RPMI7951 (cell line): ENCODE measurements at places on chromosomes 6 and 20. TPM values are rescaled to one million over a fixed set of nuclear protein-coding genes. Genes with fewer than 3 reads are reported as not detected.

Gene MDFI
- total RNA-seq = 2.6 and 5.0 TPM in 2 replicates

Gene CDK19
- 14.5 and 18.6 TPM in 2 replicates for total RNA-seq

Gene FAM120B
- 9.4 and 12.7 TPM in 2 replicates for total RNA-seq

Gene NAA20
- 156 and 167 TPM in 2 replicates for total RNA-seq

Gene POPDC3
- 63.6 and 66.4 TPM in 2 replicates for total RNA-seq

Gene DNAH8
- total RNA-seq = under 0.01 TPM in 1 of 2 replicates, not detected in the other

Gene SIRPD
- total RNA-seq = 0.36 and 0.68 TPM in 2 replicates

Gene SLC22A2
- total RNA-seq = not detected in 2 replicates

Gene GPSM3
- 4.1 and 5.8 TPM in 2 replicates for total RNA-seq

Gene TCP11
- total RNA-seq = 0.49 TPM in 1 of 2 replicates, not detected in the other

Gene BCAS1
- under 0.01 TPM in 1 of 2 replicates, not detected in the other for total RNA-seq

Gene CLDN20
- total RNA-seq = not detected in 2 replicates

Gene CDSN
- not detected in 2 replicates for total RNA-seq

Gene CLVS2
- not detected in 2 replicates for total RNA-seq

Gene OTOR
- total RNA-seq = not detected in 2 replicates

Gene CFB
- total RNA-seq = 0.72 and 1.8 TPM in 2 replicates

Gene KCNG1
- total RNA-seq = 7.7 and 17.9 TPM in 2 replicates

Gene FAM83C
- total RNA-seq = not detected in 2 replicates

DNA sequence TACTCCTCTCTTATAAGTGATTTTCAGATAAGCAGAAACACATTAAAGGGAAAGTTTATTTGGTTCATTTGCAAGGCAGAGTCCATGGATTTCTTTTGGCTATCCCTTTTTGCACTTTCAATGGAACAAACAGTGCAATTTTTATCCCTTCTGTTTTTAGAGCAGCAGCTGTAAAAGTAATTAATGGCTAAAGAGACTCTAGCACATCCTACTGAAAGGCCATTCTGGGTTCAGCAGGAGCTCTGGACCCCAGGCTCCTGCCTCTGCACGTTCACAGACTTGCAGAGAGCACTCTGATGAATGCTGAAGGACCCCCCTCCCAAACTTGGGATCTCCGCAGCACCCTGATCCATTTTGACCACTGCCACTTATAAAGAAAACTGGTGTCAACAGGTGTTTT lies 40.3 kb upstream of the PDE7B start:
- DNase-seq = no peak

GRCh38 chr20:10802236-10802635 lies 128.4 kb upstream of the JAG1 start:
- peak; percentile 11 for DNase-seq

DNA sequence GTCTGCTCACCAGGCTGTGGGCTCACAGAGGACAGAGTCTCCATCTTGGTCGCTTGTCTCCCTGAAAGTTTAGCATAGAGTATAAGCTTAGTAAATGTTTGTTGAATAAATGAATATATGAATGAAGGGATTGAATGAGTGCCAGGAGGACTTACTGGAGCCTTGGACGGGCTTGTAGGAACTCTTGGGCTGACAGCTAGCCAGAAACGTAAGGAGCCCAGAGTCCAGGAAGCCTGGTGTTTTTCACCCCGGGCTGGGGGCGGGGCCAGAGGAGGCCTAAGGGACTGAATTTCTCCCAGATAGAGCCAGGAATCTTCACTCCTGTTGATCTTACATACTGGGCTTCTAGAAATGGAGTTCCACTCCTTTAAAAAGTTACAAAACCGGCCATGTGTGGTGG lies 68.5 kb upstream of the SRSF6 start:
- DNase-seq = no peak

GRCh38 chr6:82015526-82015925 lies 232.0 kb downstream of the IBTK start:
- no peak for DNase-seq

DNA sequence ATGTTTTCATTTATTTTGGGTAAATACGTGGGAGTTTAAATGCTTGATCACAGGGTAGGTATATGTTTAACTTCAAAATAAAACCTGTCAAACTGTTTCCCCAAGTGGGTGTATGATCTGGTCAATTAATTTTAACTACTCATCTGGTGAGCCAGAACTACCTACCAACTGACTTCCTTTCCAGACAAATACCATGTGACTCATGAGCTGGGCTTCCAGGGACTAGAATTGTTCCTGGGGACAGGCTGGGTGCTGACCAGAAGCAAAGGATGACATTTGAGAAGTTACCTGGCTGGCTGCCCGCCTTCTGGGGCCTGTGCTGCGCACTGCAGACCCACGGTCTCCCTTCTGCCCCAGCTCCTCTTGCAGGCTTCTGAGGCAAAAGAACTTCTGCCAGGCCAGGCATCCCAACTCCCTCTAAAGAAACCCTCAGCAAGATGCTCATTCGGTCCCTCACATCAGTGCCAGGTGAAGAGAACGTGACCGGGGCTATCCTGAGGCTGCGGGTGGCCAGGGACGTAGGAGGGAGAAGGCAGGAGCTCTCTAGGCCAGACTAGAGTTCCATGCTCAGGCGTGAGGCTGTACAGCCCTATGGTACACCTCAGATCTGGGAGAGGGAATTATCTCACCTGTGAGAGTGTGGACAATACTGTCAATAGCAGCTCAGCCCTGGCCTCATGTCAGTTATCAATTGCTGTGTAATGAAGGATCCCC lies 103.6 kb downstream of the JPH2 start:
- DNase-seq = peak; percentile 93

GRCh38 chr6:163766936-163767335 lies 352.4 kb downstream of the QKI start:
- no peak for DNase-seq

- DNase-seq = no peak
Measured at GRCh38 chr6:35061651-35062410, 79.3 kb downstream of the TCP11 start.

GRCh38 chr6:165008971-165009370 lies 300.4 kb downstream of the C6orf118 start:
- no peak for DNase-seq

DNA sequence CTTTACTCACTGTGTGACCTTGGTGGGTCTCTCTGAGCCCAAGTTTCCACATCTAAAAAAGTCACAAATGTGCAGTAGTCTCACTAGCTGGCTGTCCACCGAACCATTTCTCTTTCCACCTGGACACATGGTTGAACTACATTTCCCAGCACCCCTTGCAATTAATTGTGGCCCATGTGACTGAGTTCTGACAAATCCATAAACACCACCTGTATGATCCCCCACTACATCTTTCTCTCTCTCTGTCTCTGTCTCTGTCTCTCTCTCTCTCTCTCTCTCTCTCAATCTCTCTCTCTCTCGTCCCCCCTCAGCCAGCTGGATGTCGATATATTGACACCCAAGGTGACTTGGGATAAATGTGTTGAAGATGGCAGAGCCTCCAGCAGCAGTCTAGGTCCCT lies 42.8 kb downstream of the SNHG17 start:
- DNase-seq = no peak

GRCh38 chr20:2005831-2006426 lies 12.1 kb upstream of the PDYN start:
- DNase-seq = peak; percentile 60

DNA sequence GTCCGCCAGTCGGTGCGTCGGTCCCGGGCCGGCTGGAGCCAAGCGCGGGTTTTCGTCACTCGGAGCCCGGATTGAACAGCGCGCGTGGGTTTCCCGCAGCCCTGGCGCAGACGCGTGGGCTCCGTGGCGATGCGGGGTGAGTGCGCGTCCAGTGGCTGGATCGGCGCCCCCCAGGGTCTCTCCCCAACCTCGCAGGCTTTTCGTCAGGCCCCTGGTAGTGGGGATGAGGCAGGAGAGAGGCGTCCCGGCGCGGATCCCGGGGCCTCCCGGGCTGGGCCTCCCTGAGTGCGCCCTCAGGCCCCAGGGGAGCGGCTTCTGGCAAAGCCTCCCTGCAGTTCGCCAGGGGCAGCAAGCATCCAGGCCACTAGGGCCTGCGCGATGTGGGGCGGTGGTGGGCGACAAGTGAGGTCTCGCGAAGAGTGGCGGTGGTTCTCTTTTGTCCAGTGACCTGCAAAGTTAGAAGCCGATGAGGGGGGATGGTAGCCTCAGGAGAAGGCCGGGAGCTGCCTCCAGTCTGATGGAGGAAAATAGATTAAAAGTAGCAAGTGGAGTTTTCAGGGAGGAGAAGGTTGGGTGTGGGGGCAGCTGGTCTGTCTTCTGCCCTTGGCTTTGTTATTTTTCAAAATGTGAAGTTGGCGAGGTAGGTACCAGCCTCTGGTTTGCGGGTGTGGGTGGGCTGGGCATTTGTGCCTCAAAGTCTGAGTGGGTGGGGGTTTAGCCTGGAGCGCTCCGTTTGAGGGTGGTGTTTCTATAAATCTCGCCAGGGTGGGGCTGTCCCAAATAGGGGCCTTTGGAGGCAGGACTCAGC lies 1.6 kb downstream of the TOX2 start:
- DNase-seq = peak; percentile 81

GRCh38 chr6:29809249-29809648 lies 18.4 kb upstream of the HLA-G start:
- peak; percentile 20 for DNase-seq

DNA sequence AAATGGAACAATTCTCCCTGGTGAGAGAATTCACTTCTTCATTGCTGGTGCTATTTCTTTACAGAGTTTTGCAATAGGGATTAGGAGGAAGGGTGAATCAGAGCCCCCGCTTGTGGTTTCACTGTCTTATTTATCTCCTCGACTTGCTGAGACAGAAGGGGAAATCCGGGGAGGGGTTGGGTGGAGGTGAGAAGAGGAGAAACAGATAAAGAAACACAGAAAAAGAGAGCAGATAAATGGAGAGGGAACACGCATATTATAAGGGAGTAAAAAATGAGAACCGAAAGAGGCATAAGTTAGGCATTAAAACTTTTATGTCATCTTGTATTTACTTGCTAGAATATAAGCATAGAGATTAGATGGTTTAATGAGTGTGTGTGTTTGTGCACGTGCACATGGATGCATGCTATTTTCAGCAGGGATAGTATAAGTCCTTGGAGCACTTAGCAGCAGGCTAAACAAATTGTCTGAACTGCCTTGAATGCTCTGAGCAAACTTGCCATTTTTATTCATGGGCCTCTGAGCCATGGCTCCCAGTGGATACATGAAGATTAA lies 105.0 kb downstream of the OLIG3 start:
- DNase-seq = peak; percentile 33

DNA sequence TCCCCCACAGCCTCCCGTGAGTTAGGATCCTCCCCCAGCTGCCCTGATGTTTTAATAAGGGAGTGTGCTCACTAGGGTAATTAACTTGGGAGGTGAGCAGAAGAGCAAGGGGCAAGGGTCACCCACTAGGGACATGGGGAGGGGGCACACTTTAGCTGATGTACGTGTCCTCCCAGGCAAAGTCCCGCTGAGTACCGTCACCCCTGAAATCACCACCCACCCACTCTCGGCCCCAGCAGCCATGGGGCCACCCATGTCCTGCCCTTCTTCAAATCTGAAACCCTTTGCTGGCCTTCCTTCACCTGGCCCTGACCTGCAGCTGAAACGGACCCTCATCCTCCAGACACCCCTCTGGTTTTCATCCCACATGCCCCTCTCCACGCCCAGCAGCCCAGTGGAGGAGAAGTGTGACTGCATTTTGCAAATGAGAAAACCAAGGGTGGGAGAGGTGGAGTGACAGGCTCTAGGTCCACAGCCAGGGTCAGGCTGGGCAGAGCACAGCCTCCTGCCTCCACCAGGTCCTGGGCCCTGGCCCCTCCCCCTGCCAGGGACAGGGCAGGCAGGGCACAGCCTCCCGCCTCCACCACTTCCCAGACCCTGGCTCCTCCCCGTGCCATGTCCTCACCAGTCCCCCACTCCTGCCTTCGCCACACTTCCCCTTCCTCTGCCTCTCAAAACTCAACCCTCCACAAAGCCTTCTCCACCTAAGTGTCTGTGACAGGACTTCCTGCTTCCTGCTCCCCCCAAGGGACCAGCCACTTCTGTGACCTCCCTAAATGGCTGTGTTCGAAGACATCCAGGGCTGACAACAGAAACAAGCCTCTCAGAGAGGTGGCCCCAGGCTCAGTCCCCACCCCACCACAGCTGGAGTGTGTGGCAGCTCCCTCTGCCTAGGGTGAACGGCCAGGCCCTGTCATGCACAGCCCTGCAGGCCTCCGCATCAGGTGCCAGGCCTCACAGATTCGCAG lies 15.1 kb downstream of the ACSS1 start:
- no peak for DNase-seq

- peak; percentile 87 for DNase-seq
Measured at GRCh38 chr20:2387180-2387577, 6.5 kb downstream of the TGM6 start.

DNA sequence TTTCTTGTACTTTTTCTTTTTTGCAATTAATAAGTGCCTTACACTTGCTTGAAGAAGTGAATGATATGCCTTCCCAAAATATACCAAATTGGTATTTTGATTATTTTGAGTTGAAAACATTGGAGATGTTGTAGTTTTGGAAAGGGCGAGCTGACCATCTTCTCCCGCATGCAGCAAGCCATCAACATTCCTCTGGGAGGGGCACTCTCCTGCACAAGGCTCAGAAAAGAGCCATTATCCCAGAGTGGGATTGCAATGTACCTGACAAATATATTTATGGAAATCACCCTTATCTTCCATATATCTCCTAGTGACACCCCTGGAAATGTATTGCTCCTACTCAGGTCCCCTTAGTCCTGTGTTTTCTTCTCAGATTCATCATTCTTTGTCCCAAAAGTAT lies 22.8 kb upstream of the PNRC1 start:
- DNase-seq = no peak

GRCh38 chr6:33904050-33904746 lies 100.4 kb upstream of the MLN start:
- DNase-seq = peak; percentile 22

GRCh38 chr6:141303907-141304306 lies 828.8 kb upstream of the GJE1 start:
- DNase-seq = no peak

GRCh38 chr6:142374091-142374770 lies 72.4 kb downstream of the ADGRG6 start:
- no peak for DNase-seq

DNA sequence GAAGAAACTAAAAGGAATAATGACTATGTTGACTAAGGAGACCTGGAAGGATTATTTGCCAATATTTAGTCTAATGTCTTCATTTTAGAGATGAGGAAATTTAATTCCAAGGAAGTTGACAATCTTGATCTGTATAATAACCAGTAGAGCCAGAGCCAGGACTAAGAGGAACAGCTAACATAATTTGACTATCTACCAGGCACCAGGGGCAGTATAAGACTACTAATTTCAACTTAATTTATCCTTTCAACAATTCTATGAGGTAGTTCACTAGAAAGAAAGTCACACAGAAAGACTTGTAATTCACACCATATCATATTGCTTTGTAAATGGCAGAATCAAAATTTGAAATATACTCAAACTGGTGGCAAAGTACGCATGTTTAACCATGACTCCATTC lies 273.0 kb upstream of the STXBP5 start:
- DNase-seq = no peak
